ENCODE measurements at places on chromosomes 5 and 9. TPM values are rescaled to one million over a fixed set of nuclear protein-coding genes. Genes with fewer than 3 reads are reported as not detected.

GRCh38 chr9:122929796-122930354 is 1.4 kb downstream of the ZBTB26 start:
- DNase-seq = no peak

Gene PSD2
- total RNA-seq = not detected

Gene PHF24
- total RNA-seq = not detected

GRCh38 chr5:143187495-143187894 is 216.0 kb downstream of the NR3C1 start:
- DNase-seq = no peak

- no peak for DNase-seq
Measured at GRCh38 chr5:61806491-61807020, 474.5 kb downstream of the ZSWIM6 start.

GRCh38 chr9:109816490-109816889 is 36.5 kb downstream of the PALM2AKAP2 start:
- DNase-seq = no peak

- DNase-seq = no peak
Measured at GRCh38 chr9:137280474-137281344, 3.2 kb downstream of the TOR4A start.

Gene BRINP1
- total RNA-seq = not detected

DNA sequence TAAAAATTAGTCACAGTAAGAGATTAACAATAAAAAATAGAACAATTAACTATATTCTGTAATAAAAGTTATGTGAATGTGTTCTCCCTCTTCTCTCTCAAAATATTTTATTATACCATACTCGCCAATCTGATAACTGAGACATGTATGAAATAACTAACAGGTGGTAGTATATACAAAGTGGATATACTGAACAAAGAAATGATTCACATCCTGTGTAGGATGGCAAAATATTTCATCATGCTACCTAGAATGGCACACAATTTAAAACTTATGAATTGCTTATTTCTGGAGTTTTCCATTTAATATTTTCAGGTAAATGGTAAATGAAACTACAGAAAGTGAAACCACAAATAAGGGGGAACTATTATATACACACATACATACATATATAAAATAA is 152.5 kb downstream of the RNF180 start:
- DNase-seq = no peak

DNA sequence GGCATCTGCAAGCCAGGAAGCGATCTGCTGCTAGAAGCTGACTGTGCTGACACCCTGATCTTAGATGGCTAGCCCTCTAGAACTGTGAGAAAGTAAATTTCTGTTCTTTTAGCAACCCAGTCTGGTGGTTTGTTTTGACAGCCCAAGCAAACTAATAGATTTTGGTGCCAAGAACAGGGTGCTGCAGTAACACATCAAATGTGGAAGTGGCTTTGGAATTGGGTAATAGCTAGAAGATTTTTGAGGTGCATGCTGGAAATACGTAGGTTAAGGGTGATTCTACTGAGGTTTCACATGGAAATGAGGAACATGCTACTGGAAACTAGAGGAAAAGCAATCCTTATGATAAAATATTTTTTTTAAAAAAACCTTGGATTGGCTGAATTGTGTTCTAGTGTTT is 153.5 kb upstream of the SH3GL2 start:
- no peak for DNase-seq

- DNase-seq = no peak
Measured at GRCh38 chr5:73770172-73771025, 144.4 kb downstream of the ARHGEF28 start.

Gene TAS2R1
- not detected for total RNA-seq

DNA sequence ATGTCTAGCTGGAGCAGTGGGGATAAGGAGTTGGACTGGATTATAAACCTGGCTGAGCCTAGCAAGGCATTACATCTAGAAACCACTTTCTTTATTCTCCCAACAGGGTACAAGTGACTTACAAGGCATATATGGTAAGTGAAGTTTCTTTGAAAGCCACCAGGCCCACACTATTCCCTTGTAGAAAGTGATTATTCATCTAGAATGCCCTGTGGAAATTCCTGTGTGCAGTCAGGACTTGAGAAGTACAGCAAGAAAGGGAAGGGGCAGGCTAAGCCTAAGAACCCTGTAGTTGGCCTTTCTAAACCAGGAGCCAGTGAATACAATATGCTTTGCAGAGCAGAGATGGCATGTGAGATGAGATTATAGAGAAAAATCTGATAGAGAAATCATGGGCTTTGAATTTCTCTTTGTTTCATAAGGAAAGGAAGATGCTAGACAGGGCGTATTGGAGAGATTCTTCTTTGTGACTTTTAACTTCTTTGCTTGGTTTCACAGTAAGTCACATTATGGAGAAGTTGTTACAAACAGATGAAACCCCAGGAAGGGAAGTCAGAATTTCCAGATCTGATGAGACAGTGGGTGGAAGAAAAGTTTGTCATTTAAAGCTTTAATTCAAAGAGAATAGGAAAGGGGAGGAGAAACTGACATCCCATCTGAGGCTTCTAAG is 321.7 kb downstream of the NDUFS4 start:
- DNase-seq = no peak

Gene EXOC3
- total RNA-seq = 65.9 TPM

DNA sequence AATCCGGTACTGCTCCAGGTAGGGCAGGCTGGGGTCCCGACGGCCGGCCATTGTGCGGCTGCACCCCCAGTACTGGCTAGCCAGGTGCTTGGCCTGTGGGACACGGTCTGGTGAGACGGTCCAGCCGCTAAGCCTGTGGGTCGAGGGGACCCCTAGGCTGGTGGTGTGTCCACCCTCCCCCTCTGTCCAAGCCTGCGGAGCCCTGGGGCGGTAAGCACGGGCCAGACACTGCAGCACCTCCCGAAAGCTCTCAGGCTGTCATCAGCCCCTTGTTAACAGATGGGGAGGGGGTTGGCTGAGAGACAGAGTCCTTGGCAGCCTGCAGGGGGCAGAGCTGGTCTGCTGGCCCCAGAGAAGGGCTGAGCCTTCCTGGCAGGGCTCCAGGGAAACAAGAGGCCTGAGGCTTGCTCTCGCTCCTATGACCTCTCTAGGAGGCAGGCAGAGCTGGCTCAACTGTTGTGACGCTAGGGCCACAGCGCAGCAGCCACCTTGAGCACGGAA is 11.8 kb upstream of the MRNIP start:
- peak; percentile 20 for DNase-seq

- peak; percentile 84 for DNase-seq
Measured at GRCh38 chr9:34985311-34985899, 4.1 kb upstream of the DNAJB5 start.

Gene ZDHHC11B
- 0.59 TPM for total RNA-seq

Gene KIF12
- total RNA-seq = not detected

- no peak for DNase-seq
Measured at GRCh38 chr9:124163760-124164255, 93.9 kb upstream of the NEK6 start.

All from activated CD8-positive, alpha-beta T cell treated with anti-CD3 and anti-CD28 coated beads for 36 hours (primary cell).